ENCODE measurements at places on chromosomes 1 and 21. TPM values are rescaled to one million over a fixed set of nuclear protein-coding genes. Genes with fewer than 3 reads are reported as not detected.

GRCh38 chr1:51506537-51506936 is 12.5 kb downstream of the EPS15 start:
- peak; percentile 23 for DNase-seq

ARF1 gene
- 240 TPM for total RNA-seq

- DNase-seq, result peak; percentile 81
Observed at GRCh38 chr1:26327956-26328362, 10.2 kb downstream of the CD52 start.

DNA sequence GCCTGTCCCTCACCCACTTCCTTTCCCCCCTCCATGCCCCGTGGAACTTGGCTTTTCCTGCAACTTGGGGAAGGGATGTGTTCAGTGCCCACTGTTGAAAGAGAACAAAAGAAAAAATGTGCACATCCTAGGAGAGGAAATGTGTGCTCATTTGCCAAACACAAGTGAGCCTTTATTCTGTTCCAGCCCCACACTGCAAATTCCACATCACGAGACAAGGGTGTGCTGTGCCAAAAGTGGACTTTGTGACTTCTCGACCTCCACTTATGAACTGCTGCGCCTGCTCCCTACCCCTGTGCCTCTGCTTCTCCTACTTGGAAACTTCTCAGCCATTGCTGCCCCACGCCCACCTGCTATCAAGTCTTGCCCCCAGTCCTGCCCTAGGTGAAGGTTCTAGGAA is 97.0 kb upstream of the GRIK3 start:
- no peak for DNase-seq

MASP2 gene
- not detected for total RNA-seq

USP1 gene
- total RNA-seq, result 23.7 TPM

SYT14 gene
- not detected for total RNA-seq

- no peak for DNase-seq
Observed at GRCh38 chr1:10386761-10387676, 11.8 kb upstream of the PGD start.

RHD gene
- total RNA-seq, result not detected

CR1 gene
- not detected for total RNA-seq

GRCh38 chr1:65799601-65800000 is 6.9 kb downstream of the PDE4B start:
- no peak for DNase-seq

G0S2 gene
- 301 TPM for total RNA-seq

GRCh38 chr1:91687452-91687851 is 186.8 kb downstream of the CDC7 start:
- no peak for DNase-seq

DNA sequence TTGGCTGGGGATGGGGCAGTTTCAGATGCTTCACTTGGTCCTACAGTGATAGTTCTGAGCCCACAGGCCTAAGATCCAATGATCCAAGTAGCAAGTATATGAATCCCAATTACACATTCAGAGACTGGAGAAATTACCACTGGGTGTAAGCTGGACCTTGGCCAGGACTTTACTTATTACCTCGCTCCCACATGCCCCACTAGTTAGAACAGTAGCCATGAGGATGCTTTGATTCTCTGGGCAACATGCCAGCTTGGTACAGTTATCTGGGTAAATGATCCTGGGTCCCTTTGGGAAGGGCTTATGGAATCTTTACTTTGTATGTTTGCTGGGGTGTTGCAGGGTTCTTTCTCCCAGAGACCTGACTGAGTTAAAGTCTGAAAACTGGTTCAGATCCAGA is 5.0 kb upstream of the FCAMR start:
- DNase-seq, result peak; percentile 17

- no peak for DNase-seq
Observed at GRCh38 chr1:189212606-189213005, 1265.1 kb downstream of the BRINP3 start.

TMPRSS2 gene
- total RNA-seq, result 3.7 TPM

- no peak for DNase-seq
Observed at GRCh38 chr21:15801352-15801863, 71.6 kb downstream of the USP25 start.

DNA sequence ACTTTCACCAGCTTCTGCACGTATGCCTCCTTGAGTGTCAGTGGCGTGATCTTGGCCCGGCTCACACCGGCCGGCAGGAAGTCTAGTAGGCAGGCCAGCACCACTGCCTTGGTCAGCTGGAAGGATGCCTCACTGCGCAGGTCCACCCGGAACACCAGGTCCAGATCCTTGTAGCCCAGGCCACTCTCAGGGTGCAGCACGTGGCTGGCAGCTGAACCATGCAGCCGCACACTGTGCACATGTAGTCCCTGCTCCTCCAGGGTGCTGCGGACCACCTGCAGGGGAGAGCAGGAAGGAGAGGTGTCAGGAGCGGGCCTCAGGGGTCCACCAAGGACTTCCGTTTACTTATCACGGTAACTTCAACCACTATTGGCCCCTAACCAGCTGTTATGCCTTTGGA is 6.0 kb downstream of the TENT5B start:
- DNase-seq, result no peak

DNA sequence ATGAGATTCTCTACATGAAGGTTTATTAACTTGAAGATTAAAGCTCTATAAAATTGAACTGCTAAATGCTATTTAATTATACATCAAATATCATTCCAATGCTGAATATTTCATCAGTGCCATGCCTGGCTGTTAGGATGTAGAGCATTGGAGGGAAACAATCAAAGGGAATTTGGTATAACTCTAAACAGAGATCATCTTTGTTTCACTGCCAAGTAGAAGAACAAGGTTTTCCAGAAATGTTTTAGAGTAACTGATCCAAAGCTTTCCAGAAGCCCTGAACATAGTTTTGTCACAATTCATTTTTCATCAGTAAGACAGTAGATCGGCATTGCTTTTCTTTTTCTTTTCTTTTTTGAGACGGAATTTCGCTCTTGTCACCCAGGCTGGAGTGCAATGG is 5.9 kb upstream of the DSTYK start:
- no peak for DNase-seq

DNA sequence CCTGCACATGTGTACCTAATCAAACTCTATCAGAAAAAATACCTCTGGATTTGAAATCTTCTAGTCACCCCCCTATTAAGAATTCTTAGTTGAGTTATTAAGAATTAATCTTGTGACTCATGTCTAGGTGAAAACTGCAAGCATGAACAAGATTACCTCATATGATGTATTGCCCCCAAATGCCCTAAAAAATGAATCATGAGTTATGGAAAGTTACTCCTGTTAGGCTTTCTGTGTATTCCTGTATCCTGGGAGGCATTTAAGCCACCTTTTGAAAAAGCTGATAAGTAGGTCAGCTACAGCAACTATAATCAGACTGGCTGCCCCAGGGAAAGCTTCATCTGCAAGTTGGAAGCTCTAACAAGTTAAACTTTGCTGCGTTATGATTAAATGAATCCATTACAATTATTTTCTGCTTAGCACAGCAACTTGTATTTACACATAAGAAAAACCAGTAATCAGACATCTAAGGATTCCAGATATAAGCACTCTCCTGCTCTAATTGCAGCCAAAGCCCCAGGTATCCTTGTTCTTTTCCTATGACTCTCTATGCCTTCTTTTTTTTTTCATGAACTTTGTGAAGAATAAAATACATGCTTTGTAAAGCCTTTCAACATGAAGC is 147.7 kb downstream of the NTPCR start:
- peak; percentile 98 for DNase-seq

DNA sequence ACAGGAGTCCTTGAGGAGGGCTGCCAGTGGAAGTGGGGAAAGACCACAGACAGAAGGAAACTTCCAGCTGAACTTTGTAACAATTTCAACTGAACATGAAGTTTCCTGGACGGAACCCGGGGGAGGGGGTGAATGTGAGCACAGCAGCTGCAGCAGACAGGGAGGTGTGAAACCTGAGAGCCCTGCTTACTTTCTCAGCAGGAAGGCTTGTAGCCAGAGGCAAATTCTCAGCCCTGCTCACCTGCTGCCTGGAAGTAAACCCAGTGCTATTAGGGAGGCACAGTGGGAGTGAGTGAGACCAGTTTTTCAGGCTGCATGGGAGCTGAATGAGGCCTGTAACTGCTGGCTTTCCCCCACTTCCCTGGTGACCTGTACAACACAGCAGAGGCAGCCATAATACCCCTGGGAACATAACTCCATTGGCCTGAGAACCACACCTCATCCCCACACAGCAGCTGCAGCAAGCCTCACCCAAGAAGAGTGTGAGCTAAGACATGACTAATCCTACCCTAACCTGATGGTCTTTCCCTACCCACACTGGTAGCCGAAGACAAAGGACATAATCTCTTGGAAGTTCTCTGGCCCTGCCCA is 9.6 kb upstream of the SPRR2F start:
- DNase-seq, result peak; percentile 98

TNFAIP8L2 gene
- not detected for total RNA-seq

CR1L gene
- not detected for total RNA-seq

TRIM67 gene
- not detected for total RNA-seq

DNA sequence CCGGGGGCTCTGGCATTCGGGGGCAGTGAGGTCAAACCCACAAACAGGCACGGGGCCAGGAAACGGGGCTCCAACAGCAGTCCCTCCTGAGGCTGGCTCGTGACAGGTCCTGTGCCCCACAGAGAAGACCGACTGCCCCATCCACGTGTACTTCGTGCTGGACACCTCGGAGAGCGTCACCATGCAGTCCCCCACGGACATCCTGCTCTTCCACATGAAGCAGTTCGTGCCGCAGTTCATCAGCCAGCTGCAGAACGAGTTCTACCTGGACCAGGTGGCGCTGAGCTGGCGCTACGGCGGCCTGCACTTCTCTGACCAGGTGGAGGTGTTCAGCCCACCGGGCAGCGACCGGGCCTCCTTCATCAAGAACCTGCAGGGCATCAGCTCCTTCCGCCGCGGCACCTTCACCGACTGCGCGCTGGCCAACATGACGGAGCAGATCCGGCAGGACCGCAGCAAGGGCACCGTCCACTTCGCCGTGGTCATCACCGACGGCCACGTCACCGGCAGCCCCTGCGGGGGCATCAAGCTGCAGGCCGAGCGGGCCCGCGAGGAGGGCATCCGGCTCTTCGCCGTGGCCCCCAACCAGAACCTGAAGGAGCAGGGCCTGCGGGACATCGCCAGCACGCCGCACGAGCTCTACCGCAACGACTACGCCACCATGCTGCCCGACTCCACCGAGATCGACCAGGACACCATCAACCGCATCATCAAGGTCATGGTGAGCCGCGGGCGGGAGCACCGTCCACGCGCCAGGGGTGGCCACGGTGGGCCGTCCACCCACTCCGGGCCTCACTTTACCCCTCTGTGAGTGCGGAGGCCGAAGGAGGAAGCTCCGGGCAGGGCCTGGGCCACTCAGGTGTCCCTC is 14.2 kb downstream of the COL6A2 start:
- no peak for DNase-seq

GRCh38 chr1:229620876-229621275 is 5.0 kb downstream of the TAF5L start:
- no peak for DNase-seq

DNA sequence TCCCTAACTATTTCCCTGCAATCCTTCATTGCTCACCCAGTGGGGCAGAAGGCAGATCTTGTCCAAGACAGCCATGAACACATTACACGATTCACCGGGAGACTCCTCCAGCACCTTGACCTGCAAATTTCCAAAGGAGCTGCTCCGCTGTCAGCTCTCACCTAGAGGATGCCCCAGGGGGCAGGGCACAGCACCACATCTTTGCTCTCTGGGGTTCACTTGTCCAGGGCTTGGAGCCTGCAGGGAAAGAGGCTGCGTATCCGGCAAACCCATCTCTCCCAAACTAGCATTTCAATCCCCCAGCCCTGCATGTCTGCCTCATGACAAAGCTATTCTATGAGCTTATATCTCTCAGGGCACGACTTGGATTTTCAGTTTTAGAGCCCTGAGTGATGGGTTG is 35.1 kb upstream of the OLIG2 start:
- DNase-seq, result no peak

AMY1C gene
- 0.26 TPM for total RNA-seq

DNA sequence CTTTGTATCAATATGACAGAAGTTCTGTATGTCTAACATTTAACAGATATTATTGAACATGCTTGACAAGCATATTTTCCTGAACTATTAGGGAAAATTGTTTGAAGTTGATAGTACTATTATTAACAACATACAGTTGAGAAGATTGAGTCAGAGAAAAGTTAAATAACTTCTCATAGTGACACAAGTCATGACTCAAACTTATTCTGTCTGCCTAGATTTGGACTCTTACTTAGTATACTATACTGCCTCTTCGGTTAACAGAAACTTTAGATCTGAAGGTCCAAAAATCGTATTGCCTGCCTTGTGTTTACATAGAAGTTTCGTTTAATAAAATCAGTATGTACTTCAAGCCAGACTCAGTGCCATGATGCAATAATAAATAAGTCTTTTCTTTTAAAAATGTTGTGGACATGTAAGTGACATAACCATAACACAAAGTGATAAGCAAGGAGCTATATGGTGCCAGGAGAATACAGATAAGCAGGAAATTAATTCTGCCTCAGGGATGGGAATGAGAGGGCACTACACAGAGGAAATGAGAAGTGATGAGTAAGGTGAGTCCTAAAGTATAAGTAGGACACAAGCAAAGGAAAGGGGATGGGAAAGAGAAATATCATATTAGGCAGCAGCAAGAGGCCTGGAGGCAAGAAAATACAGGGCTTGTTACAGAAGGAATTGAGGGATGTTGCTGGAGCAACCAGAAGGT is 48.1 kb downstream of the LHX9 start:
- peak; percentile 68 for DNase-seq

DNA sequence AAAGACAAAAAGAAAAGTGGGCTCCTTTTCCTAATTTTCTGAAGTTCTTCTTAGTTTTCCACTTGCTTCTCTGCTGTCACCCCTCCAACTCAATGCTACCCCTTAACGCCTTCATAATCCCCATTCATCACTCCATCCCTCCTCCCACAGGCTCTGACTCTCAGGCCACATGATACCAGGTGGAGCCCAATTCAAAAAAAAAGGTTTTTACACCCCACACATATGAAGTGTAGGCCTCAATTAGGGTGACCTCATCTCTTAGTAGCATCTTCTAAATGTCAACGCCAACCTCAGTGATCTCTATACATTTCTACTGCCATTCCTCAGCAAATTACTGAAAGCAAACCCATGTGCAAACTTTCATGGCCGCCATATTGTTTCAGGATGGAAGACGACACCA is 6.4 kb downstream of the SSBP3 start:
- no peak for DNase-seq

PDPN gene
- total RNA-seq, result 3.2 TPM

INSRR gene
- total RNA-seq, result not detected

DNA sequence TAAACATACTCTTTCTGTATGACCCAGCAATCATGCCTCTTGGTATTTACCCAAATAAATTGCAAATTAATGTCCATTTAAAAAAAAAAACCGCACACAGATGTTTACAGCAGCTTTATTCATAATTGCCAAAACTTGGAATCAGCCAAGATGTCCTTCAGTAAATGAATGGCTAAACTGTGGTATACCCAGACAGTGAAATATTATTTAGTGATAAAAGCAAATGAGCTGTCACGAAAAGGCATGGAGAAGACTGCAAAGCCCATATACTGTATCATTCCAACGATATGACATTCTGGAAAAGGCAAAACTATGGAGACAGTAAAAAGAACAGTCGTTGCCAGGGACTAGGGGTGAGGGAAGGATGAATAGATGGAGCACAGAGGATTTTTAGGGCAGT is 77.0 kb upstream of the FAM20B start:
- DNase-seq, result no peak

OR2AK2 gene
- total RNA-seq, result not detected
